Activated CD8-positive, alpha-beta memory T cell treated with anti-CD3 and anti-CD28 coated beads, Interleukin-2, amount 50 U/mL, for 48 hours (primary cell): ENCODE measurements at places on chromosomes 13 and 19.

DNA sequence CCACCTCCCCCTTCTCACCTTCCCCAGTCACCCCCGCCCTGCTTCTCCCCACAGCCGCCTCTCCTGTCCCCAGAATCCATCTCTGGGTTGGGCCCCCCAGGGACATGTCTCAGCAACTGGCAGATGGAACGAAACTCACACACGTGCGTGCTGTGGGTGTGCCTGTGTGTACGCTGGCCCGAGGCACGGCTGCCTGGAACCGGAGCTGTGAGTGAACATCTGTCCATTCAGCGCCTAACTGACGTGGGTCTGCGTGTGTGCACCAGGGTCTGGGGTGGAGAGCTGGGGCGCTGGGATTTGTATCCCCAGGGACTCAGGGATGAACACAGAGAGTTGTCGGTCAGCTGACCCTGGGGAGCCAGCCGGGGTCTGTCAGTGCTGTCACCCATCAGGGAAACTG lies 752 bp upstream of the HAS1 start:
- no peak for DNase-seq

DNA sequence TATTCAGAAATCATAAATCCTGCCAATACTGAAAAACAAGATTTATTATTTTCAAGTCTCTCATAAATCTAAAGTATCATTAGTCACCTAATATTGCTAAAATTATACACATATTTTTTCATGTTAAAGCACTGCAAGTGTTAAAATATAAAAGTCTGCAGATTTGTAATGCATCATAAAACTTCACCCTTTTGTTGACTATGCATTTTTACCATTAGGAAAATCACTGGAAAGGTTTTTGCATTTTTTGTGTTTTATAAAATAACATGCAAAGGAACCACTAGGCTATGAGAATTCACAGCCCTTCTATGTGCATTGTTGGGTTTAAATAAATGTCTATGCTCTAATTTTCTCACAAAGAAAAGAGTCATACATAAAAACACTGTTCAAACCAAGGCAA lies 407.3 kb downstream of the DACH1 start:
- DNase-seq = no peak

GRCh38 chr13:71912524-71912923 lies 45.5 kb upstream of the DACH1 start:
- no peak for DNase-seq

- peak; percentile 64 for DNase-seq
Observed at GRCh38 chr19:32676186-32676894, 692 bp downstream of the RGS9BP start.

- peak; percentile 60 for DNase-seq
Observed at GRCh38 chr19:13887018-13887436, 10.1 kb downstream of the NANOS3 start.

- no peak for DNase-seq
Observed at GRCh38 chr19:2047449-2048103, 3.5 kb downstream of the MKNK2 start.

GRCh38 chr19:41218615-41219507 lies at the start of gene AXL:
AXL (plus strand) TSS chr19:41219223; CDS start chr19:41219393, 170 bp downstream.
- DNase-seq = no peak

DNA sequence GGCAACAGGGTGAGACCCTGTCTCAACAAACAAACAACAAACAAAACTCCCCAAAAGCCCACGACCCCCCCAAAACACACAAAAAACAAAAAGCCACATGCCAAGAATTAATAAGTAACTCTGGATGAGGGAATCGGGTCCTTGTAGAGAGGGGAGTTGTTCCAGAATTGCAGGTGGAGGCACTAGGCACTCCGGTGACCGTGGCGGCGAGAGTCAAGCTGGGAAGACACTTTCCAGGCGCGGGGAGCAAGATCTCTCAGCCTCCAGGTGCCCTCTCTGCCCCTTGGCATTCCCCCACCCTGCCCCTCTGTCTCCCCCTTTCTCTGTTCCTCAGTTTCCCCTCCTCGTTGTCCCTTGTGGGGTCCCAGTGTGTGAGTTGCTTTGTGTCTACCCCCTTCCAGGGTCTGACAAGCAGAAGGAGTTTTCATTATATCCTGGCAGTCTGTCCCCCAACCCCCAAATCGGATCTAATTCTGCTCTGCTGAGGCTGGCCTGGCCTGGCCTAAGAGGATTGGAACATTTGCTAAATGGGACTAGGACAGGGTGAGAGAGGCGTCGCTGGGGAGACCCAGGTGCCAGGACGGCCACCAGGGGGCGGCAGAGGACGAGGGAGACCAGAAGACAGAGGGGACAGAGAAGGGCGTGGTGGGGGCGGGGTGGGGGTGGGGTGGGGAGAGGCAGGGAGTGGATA lies 8.3 kb upstream of the CRX start:
- peak; percentile 98 for DNase-seq
